ENCODE measurements at places on chromosomes 13 and 19.

GRCh38 chr13:104949840-104950740 is 1585.4 kb downstream of the EFNB2 start:
- no peak for DNase-seq

GRCh38 chr19:51458051-51458645 is at the start of gene SIGLEC8:
SIGLEC8 (minus strand) TSS chr19:51458454; CDS start chr19:51458387, 67 bp downstream.
- DNase-seq = no peak

- no peak for DNase-seq
Measured at GRCh38 chr19:32196690-32197420, 148.6 kb upstream of the ZNF507 start.

- DNase-seq = no peak
Measured at GRCh38 chr19:35216016-35216832, 12.3 kb downstream of the FAM187B start.

- DNase-seq = no peak
Measured at GRCh38 chr13:21289475-21289874, 113.0 kb downstream of the MRPL57 start.

GRCh38 chr13:110330491-110331011 is 23.5 kb downstream of the COL4A2 start:
- no peak for DNase-seq

- DNase-seq = no peak
Measured at GRCh38 chr13:113814435-113814821, 49.4 kb downstream of the GAS6 start.

DNA sequence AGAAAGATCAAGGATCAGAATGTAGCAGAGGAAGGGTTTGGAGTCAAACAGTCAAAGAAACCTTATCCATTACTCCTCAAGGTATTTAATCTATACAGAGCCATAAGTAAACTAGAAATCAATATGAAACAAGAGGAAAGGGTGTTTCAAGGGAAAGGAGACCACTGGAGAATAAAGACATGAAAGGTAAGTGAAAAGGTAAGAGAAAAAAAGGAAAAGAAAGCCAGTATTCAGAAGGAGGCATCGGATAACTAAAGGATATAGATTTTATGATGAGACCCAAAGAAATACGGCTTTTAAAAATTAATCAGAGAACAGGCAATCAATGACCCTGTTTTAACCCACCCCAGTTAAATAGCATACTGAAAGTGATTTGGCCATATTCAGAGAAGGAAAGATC is 438.7 kb upstream of the MIR17HG start:
- DNase-seq = no peak

- DNase-seq = no peak
Measured at GRCh38 chr19:33094436-33095067, 13.6 kb downstream of the GPATCH1 start.

DNA sequence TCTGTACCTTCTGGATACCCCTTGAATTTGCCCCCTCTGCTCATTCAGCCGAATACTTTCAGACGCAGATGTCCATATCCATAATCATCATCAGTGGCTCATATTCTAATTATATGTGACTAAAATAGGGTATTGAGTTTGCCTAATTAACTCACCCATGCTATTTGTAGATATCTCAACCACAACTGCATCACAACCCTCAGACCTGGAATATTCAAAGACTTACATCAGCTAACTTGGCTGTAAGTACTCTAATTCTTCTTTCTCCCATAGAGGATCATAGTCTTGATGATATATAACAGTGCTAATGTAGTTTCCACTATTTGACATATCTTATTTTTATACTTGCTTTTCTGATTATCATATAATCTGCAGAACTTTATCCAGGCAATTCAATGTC is 35.8 kb downstream of the RXFP2 start:
- no peak for DNase-seq

DNA sequence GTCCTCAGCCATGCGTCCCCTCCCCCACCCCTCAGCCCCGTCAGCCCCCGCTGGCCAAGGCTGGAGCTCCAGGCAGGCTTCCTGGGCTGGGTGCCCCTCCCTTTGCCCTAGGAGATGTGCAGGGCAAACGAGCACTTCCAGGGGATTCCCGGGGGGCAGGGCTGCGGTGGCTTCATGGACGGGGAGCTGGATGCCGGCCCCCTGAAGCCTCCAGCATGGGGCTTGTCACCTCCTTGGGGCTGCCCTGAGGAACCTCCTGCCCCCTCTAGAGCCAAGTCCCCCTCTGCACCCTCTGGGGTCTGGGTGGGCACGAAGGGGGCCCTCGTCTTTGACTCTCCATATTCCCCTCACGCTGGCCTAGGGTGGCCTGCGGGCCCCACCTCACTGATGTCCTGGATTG is 25.4 kb upstream of the SLC7A10 start:
- no peak for DNase-seq

DNA sequence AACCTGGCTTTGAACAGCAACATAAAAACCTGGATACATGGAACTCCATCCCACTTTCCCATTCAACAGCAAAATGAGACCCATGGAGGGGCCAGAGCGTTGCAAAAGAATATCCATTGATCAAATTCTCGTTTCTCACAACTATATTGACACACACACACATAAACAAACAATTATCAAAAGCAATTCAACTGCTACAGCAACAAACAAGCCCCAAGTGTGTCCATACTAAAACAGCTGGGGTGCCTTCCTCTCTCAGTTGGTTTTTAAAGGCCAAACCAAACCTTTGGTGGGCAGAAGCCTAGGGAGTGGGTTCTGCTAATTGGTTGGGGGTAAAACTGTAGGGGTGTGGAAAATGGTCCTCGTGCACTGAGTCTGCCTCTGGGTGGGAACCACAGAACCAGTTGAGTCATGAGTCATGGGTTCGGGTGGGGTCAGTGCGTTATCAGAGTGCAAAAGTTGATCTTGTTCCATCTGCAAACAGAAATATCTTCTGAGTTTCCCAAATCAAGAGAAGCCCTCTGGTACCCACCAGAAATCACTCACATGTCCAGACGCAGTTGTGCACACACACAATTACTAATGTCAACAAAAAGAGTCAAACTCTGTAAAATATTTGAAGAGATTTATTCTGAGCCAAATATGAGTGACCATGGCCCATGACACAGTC is 18.5 kb downstream of the GPR42 start:
- DNase-seq = no peak

- no peak for DNase-seq
Measured at GRCh38 chr19:49064768-49065611, at the start of gene NTF4. NTF4 (minus strand) TSS chr19:49064818; CDS start chr19:49061997, 2,821 bp downstream.

GRCh38 chr13:110341445-110342244 is 34.6 kb downstream of the COL4A2 start:
- DNase-seq = peak; percentile 43

- DNase-seq = peak; percentile 85
Measured at GRCh38 chr19:15199661-15200552, 888 bp downstream of the NOTCH3 start.

GRCh38 chr13:38686577-38687245 is at the start of gene FREM2:
FREM2 (plus strand) TSS chr13:38687077; CDS start chr13:38687345, 268 bp downstream.
- peak; percentile 58 for DNase-seq

- DNase-seq = no peak
Measured at GRCh38 chr19:3039125-3039524, 10.0 kb upstream of the TLE2 start.
